ENCODE measurements at places on chromosomes 5 and 9.
A peak's percentile ranks its signal among the peaks of the same experiment; 100 is the strongest.

GRCh38 chr9:68896486-68896885, 117.4 kb downstream of the PRKACG start:
- no peak for DNase-seq

DNA sequence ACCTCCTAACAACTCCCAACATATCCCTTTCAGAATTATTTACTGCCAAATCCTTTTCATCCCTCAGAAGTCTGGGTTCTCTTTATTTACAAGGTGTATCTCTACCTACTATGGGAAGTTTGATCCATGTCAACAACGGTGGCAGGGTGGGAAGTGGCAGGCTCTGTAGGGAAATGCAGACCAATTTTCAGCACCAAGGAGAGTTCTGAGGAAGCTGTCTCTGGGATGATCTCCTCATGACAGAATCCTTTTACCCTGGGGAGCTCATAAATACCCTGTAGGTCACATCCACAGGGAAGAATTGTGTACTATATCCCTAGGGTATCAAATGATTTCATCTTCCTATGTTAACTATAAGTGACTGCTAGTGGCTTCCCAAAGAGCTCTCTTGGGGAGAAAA, 107.8 kb upstream of the NEK6 start:
- DNase-seq = no peak

GRCh38 chr5:103487218-103487617, 75.4 kb downstream of the NUDT12 start:
- DNase-seq = no peak

DNA sequence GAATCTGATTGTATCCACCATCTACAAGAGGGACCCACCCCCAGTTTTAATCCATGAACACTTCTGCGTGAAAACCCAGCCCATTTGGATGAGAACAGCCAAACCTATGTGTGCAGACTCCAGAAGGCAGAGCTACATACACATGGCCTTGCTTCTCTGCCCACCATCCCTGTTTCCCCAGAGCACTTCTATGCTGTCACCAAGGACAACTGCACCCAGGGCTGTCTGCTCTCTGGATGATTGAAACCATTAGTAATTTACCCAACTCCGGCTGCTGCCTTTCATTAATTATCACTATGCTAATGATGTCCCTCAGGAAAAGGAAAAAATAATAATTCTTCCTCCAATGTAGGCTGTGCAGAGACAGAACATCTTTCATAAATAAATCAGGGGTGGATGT, 8.9 kb downstream of the CARTPT start:
- no peak for DNase-seq

DNA sequence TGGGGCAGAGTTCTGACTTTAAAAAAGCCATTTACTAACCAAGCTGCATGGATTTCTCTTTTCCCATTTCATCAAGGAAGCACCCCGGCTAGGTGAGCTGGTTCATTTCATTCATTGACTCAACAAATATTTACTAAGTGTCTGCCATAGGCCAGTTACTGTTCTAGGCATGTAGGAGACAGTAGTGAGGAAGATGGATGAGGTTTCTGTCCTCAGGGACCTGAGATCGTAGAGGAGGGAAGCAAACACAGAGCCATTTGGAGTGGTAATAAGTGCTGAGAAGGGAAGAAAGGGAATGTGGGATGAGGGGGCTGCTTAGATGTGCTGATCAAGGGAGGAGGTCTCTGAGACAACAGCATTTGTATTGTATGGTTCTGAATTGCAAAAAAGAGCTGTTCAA, 120.4 kb downstream of the C9orf152 start:
- no peak for DNase-seq

GRCh38 chr9:131841765-131842318, 102.0 kb upstream of the RAPGEF1 start:
- no peak for DNase-seq

DNA sequence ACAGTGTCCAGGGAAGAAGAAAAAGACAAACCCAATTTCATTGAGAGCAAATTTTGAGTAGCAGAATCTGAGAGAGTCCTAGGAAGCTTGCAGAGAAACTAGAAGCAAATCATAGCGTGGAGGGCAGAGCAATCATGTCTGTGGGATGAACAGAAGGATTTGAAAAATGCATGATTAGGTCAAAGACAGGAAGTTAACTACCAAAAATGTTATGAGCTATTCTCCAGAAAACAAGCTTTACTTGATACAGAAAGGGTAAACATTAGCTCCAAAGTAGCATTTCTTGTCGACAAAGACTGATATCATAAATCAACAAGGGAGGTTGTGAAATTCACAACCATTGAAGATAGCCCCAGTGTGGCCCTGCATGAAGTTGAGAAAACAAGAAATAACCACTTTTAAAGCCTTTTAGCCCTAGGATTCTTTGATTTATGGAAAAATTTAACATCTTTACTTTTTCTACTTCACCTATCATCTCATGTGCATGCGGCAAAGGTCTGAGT, 97.7 kb upstream of the MEGF10 start:
- no peak for DNase-seq

GRCh38 chr9:112334432-112334841, 1.0 kb upstream of the PTBP3 start:
- DNase-seq = peak; percentile 23

- peak; percentile 79 for DNase-seq
Observed at GRCh38 chr9:16530669-16531642, 339.5 kb downstream of the BNC2 start.
